ENCODE measurements at places on chromosomes 1 and 21.

- no peak for DNase-seq
Observed at GRCh38 chr1:95085376-95085775, 12.6 kb upstream of the ALG14 start.

GRCh38 chr1:3114131-3114744 is 45.2 kb downstream of the PRDM16 start:
- DNase-seq: no peak

GRCh38 chr1:156712626-156713025 is 7.2 kb upstream of the CRABP2 start:
- no peak for DNase-seq

GRCh38 chr1:156437037-156437867 is 63.3 kb downstream of the MEF2D start:
- DNase-seq: no peak

GRCh38 chr1:23722652-23723051 is 20.6 kb upstream of the ELOA start:
- no peak for DNase-seq

DNA sequence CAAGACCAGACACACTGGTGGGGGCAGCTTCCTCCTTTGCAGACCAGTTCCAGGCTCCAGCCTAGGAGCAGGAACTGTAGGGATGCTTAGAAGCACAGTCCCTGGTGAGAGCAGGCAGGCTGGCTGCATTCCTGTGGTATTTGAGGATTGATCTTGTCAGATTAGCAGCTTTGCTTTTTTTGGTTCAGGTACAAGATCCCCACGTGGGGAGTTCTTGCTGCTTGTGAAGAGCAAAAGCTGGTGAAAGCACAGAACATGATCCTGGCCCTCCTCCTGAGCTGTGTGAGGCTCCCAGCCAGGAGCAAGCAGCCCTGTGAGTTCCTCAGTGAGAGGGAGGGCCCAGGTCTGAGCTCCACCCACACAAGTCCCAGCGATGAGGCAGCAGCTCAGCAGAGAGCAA is 75.3 kb upstream of the ARTN start:
- DNase-seq: peak; percentile 99

GRCh38 chr1:119045096-119045746 is 57.1 kb upstream of the TBX15 start:
- no peak for DNase-seq

DNA sequence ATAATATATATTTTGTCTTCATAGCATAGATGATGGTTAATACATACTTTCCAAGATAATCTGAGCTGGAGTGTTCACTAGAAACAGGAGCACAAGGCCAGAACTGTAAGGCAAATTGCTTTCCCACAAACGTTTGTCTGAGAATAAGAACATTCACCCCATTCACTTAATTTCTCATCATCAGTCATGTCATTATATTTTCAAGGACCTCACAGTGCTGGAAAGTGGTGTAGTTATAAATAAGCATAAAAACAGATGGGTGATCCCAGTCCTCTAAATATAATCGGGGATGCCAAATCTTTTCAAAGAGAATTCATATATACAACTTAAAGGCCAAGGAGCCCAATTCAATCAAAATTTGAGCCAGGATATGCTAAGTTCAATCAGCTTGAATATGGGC is 8.4 kb downstream of the PRRX1 start:
- DNase-seq: no peak

DNA sequence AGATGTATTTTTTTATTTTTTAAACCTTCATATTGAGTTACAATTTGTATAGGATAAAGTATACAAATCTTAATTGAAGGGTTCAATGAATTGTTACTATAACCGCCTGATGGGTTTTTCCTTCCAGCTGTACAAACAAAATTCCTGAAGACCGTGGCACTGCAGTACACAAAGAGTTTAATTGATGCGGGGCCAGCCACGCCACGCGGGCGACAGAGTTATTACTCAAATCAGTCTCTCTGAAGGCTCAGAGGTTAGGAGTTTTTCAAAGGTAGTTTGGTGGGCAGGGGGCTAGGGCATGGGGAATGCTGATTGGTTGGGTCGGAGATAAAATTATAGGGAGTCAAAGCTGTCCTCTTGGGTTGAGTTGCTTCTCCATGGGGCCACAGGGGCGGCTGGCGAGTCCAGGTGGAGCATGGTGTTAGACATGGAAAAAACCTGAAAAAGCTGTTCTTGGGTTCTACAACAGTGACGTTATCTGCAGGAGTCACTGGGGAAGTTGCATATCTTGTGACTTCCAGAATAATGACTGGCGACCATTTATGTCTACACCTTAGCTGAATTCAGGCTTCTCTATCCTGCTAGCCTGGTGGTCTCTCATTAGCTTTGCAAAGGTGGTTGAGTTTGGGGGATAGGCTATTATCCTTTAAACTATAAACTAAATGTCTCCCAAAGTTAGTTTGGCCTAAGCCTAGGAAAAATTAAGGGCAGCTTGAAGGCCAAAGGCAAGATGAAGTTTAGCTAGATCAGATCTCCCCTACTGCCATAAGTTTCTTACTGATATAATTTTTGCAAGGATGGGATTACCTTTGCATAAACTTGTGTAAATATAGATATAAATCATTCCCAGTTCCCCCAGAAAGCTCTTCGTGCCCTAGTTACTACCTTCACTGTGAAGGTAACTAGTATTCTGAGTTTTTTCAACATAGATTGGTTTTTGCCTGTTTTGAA is 13.0 kb upstream of the TMEM9 start:
- DNase-seq: no peak
